H1 (cell line): ENCODE measurements at places on chromosomes 7 and 10. TPM values are rescaled to one million over a fixed set of nuclear protein-coding genes. Genes with fewer than 3 reads are reported as not detected.

DNA sequence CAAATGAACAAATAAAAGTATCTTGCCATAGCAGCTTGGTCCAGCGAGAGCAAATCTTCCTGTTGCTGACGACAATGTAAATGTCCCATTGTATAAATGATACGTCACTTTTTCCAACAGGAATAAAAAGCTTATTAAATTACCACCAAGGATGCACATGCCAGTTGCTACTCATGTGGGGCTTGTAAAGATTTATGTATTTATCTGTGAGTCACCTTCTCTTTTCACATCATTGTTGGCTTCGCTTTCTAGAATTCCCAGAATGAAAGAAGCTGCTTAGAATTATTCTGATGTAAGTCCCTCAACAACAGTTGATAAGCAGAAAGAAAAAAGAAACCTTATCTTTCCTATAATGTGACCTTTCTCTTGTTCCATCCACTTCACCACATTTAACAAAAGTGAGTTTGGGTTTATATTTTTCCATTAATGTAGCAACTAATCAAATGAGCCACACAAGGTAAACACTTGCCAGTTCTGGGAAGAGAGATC lies 22.4 kb downstream of the DNAJC12 start:
- DNase-seq, result no peak

The VAX1 gene
- not detected in 2 replicates for total RNA-seq

DNA sequence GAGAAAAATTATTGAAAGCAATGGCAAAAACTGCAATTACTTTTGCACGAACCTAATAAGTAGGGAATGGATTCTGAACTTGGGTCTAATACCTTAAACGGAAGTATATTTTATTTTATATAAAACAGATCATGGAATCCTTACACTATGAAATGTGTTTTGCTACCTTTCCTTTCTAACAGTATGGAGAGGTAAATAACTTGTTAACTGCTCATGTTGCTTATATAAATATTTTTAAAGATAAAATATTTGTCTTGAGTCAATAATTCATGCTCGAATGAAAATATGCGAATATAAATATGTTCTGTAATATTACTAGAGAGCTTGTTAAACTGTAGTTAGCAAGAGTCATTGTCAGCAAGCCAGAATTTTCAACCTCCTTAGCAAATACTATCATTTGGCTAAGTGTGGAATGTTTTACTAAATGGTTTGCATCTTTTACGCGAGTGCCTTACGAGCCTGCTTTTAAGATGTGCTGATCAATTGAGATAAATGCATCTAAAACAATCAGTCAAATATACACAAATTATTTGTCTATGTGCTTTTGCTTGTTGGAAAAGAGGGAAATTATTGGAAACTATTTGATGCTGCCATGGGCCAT lies 5.9 kb downstream of the GNAT3 start:
- no peak for DNase-seq

GRCh38 chr7:886626-887487 lies 10.5 kb downstream of the GET4 start:
- no peak for DNase-seq
